ENCODE measurements at places on chromosomes 5 and 9.
A peak's percentile ranks its signal among the peaks of the same experiment; 100 is the strongest.

- DNase-seq: no peak
Observed at GRCh38 chr5:14041528-14042192, 97.2 kb upstream of the DNAH5 start.

DNA sequence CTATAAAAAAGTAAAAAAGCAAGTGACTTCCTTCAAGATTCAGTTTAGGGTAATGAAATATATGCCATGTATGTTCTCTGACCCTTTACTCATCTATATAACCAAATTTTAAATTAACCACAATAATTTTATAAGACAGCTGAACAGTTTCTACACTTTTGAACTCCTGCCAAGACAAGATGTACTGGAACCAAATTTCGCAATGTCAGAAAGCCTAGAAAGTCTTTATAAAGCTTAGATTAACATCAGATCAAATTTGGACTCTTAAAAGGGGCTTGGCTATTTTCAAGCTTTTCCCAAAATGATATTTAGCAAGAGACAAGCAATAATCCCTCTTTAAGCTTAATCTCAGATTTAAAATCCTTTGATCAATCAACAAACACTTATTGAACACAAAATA, 362.6 kb downstream of the PTPRD start:
- DNase-seq: no peak

- DNase-seq: no peak
Observed at GRCh38 chr9:118121361-118121760, 417.2 kb downstream of the TLR4 start.

- no peak for DNase-seq
Observed at GRCh38 chr5:95858023-95858461, 35.5 kb upstream of the GLRX start.

DNA sequence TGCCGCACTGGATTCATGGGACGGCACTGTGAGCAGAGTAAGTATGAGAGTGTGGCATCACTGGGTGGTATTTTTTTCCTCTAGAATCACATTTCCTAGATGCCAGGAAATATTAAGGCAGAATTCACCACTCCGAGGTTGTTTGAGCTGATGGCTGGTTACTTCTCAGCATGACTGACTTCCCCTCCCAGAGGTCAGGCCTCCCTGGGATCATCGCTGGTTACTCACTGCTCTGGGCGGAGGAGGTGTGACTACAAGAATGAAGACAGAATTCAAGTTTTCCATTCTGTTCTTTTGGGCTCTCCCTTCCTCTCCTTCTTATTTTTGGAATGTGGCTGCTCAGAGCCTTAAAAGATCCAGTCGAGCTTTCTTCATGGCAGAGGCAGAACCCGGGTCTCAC, 76.6 kb upstream of the PRRC1 start:
- DNase-seq: no peak

DNA sequence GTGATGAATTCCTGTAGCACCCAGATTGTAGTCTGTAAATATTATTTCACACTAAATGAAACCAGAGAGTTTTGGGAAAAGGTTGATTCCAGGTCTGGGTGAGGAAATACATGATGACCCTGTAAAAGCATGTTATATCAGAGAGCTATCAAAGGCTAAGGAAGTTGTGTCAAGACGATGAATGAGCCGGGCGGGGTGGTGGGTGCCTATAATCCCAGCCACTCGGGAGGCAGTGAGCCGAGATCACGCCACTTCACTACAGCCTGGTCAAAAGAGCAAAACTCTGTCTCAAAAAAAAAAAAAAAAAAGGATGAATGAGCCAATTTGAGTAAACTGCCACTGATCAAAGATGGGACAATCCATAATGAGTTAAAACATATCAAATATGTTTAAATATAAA, 29.2 kb downstream of the IL6ST start:
- no peak for DNase-seq

GRCh38 chr9:121537283-121537682, 37.6 kb upstream of the GGTA1 start:
- no peak for DNase-seq

- DNase-seq: no peak
Observed at GRCh38 chr9:119967867-119968535, 598.8 kb upstream of the BRINP1 start.

DNA sequence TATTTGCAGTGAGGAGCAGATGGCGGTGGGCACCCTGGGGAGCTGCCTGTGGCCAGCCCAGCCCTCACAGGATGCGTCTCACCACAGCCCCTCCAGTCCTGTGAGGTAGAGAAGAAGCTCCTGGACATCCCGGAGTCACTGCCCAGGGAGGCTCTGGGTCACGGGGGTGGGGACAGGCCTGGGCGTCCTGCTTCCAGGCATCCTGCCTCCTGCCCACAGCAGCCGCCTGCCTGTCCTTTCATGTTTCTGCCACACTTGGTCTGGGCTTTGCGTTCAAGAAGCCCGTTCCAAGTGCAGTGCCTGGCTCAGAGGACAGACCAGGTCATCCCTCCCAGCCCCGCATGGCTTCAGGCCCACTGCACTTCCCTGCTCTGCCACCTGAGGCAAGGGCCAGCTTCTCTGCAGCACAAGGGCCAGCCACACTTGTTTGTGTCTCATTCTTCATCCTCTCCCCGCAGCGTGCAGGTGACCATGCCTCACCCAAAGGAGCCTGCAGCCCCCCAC, 38.2 kb downstream of the ZDHHC11B start:
- DNase-seq: no peak

DNA sequence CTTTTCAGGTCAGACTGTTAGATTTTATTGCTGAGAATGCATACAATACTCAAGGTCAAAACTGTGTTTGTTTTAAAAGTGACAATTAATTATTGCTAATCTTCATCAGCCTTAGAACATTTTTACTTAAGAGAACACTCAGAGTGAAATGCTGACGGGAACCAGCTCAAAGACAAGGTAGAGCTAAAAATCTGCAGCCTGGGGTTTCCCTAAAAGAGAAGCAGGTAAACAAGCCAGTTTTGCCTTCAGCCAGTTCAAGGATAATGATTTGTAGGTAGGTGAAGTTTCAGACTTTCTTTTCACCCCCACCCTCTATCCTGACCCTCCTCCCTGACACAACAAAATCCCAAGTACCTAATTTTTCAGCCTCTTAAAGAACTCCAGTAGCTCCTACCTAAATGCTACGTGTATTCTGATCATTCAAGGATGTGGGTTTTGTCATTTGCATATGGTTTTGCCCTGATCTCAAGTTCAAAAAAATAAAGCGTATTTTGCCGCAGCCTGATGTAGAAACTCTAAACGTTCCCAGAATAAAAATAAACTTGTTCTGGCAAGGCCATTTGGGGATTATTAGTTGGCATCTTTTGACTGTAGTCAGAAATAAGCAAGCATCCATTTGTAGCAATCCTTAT, 407.2 kb downstream of the EFNA5 start:
- peak; percentile 51 for DNase-seq

- DNase-seq: no peak
Observed at GRCh38 chr9:118003240-118003639, 299.0 kb downstream of the TLR4 start.

DNA sequence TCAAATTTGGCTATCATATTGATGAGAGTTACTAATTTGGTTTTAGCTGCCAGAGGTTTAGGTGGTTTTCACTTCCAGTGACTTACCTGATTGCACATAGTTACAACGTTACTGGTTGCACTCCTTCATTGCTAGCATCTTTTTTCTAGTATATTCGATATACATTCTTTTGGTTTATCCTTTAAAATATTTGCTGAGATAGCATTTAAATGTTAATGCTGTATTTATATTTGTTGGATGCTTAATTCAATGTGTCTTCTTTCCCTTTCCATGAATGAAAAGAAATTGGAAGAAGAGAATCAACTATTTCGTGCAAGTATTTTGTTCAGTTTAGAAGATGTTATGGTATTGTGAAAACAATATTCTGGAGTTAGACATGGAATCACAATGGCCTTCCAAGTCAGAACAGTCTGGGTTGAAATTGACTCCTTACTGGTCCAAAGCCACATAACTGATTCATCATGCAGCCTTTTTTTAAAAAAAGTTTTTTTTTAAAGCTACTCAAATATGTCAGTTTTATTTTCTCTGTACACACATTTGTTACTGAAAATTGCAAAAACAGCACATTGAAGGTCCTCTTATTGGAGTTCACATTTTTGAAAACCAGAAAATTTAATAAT, 2.2 kb downstream of the SPIN1 start:
- no peak for DNase-seq

- no peak for DNase-seq
Observed at GRCh38 chr5:39080168-39080567, 6.0 kb upstream of the RICTOR start.

DNA sequence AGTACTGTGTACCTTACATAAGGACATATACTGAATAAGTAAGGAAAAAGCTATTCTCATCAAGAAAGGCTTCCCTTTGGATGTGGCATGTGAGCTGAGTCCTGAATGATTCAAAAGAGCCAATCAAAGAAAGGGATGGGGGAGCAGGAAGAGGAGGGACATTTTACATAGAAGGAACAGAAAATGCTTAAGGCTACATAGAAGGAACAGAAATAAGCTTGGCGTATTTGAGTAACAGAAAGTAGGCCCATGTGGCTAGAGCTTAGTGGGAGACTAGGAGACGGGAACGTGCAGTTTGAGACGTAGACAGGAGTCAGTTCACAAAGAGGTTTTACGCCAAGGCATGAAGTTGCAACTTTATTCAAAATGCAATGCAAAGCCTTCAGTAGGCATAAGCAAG, 126.3 kb downstream of the CEMIP2 start:
- no peak for DNase-seq

DNA sequence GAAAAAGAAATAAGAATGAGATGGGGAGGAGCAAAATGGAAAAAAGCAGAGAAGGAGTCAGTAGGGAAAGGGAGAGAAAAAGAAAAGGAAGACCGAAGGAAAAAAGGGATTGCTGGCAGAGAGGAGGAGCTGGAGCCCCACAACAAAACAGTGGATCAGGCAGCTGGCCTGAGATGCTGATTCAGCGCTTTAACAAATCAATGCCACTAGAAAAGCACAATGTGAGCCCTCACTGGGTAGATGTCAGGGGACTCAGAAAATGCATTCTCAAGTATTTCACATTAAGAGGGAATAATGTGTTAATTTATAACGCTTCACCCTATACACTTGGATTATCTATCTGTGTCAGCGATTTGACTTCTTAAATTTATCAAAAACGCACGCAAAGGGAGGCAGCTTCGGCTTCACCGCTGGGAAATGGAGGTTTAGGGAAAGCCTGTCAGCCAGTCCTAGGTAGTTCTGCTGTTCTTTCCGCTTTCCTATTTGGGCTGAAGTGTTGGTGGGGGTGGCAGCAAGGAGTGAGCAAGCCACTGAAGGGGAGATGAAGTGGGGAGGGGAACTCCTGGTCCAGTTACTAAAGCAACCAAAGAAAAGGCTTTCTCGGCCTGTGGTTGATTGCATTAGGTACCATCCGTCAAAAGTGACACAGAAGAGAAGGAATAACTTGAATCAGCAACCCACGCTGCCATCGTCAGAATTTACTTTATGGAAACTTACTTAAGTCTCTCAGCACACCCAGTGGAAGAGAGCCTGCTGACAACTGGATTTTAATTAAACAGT, 161.6 kb downstream of the BNC2 start:
- no peak for DNase-seq
